ENCODE measurements at places on chromosomes 12 and 14. TPM values are rescaled to one million over a fixed set of nuclear protein-coding genes. Genes with fewer than 3 reads are reported as not detected.
A peak's percentile ranks its signal among the peaks of the same experiment; 100 is the strongest.

Gene MAX
- 53.4 TPM for total RNA-seq

Gene KRT83
- not detected for total RNA-seq

Gene KLRC2
- not detected for total RNA-seq

Gene LRIG3
- total RNA-seq = 75.3 TPM

Gene KLRK1
- not detected for total RNA-seq

Gene PLEKHD1
- total RNA-seq = 2.0 TPM

Gene POTEM
- total RNA-seq = not detected

Gene TNFAIP2
- total RNA-seq = 17.8 TPM

Gene MIP
- not detected for total RNA-seq

Gene TAS2R7
- not detected for total RNA-seq

Gene ACACB
- total RNA-seq = 47.3 TPM

Gene MSI1
- 127 TPM for total RNA-seq

Gene CPM
- total RNA-seq = 28.0 TPM

GRCh38 chr14:94391281-94391975 is 3.0 kb upstream of the SERPINA1 start:
- no peak for DNase-seq
- H3K4me3 ChIP-seq = no peak overlapping the region
- peaks cover 61% of the 10 kb centered on the region for H3K4me1 ChIP-seq
- H3K27me3 ChIP-seq = no peaks in the 10 kb centered on the region

DNA sequence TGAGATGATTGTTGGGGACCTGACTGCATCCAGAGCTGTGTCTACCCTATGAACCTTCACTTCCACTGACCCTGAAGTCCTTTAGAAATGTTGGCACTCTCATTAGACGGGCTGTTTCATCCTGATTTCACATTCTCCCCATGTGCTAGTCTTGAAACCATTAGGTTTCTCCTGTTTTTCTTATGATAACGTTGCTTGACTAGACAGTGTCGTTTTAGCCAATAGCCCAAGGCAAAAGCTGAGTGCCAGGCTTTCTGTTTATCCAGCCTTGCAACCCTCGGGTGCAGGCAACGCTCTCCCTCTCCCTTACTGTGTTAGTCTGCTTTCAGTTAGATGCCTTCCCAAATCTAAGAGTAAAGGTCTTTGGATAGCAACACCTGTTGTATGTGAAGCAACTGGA is 30.1 kb downstream of the DACT1 start:
- no peak for DNase-seq
- no peak overlapping the region for H3K27ac ChIP-seq
- H3K4me3 ChIP-seq = no peak overlapping the region
- H3K4me1 ChIP-seq = peaks cover 13% of the 10 kb centered on the region

GRCh38 chr12:26768611-26769603 is 64.1 kb downstream of the ITPR2 start:
- peak overlapping the region; percentile 94 for H3K27ac ChIP-seq
- H3K4me1 ChIP-seq = peaks cover 30% of the 10 kb centered on the region
- peak overlapping the region; percentile 36 for H3K4me3 ChIP-seq
- no peaks in the 10 kb centered on the region for H3K27me3 ChIP-seq
- DNase-seq = no peak

GRCh38 chr12:45257185-45257930 is 41.5 kb downstream of the ANO6 start:
- H3K27ac ChIP-seq = no peak overlapping the region
- H3K27me3 ChIP-seq = no peaks in the 10 kb centered on the region
- DNase-seq = no peak
- H3K36me3 ChIP-seq = peaks cover 4% of the 10 kb centered on the region
- peaks cover 33% of the 10 kb centered on the region for H3K4me1 ChIP-seq
- no peak overlapping the region for H3K4me3 ChIP-seq

DNA sequence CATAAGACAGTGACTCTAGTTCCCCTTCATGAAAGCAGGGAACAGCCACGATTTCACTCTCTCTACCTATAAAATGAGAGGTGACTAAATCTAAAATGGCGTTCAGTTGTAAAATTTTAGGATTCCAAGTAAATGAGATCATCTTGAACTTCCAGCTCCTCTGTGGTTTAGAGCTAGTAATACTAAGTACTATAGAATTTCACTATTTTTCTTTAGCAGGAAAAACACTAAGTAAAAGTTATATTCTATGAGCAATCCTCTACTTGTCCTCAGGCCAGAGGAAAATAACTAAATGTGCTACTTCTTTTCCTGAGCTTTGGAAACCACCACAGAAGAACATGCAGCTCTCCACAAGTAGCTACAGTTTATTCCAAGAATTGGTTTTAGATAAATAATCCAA is 55.6 kb downstream of the NIN start:
- no peak overlapping the region for H3K27ac ChIP-seq
- H3K4me3 ChIP-seq = no peak overlapping the region
- DNase-seq = no peak
- peaks cover 13% of the 10 kb centered on the region for H3K36me3 ChIP-seq
- no peaks in the 10 kb centered on the region for H3K4me1 ChIP-seq

DNA sequence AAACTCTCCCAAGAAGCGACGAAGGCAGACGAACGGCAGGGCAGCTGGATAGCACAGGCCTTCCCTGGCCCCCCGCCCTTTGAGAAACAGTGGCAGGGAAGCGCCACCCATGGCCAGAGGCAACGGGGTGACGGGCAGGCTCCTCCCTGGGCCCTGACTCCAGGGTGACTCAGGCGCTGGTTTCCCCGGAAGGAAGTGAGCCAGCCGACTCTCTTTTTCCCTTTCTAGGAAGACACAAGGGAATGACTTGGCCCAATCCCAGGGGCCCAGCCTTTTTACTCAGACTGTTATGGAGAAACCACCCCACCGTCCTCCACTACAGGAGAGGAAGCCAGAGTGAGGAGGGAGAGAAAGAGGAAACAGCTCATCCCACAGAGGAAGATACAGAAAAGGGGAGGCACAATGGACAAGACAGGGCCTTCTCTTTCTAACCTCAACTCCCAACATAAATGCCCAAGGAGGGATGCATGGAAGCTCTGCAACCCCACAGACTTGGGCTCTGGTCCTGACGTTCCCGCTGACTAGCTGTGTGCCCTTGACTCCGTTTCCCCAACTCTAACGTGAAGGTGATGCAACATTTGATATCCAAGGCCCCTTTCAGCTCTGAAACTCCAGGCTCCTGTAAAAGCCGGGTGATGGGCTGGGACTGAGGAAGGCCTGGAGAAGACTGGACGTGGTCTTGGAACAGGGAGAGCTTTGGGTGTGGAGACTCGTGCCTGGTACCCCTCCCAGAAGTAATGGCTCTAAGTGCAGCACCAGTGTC is 27.9 kb downstream of the ACTN1 start:
- no peak overlapping the region for H3K4me3 ChIP-seq
- no peaks in the 10 kb centered on the region for H3K27me3 ChIP-seq
- H3K36me3 ChIP-seq = no peaks in the 10 kb centered on the region
- no peak for DNase-seq
- no peak overlapping the region for H3K27ac ChIP-seq

- H3K4me3 ChIP-seq = no peak overlapping the region
- no peaks in the 10 kb centered on the region for H3K36me3 ChIP-seq
- no peaks in the 10 kb centered on the region for H3K4me1 ChIP-seq
- no peak overlapping the region for H3K27ac ChIP-seq
- DNase-seq = no peak
- H3K27me3 ChIP-seq = no peaks in the 10 kb centered on the region
These were observed 26.8 kb downstream of the ANKS1B start for GRCh38 chr12:99957866-99958466.

- H3K36me3 ChIP-seq = no peaks in the 10 kb centered on the region
- no peak overlapping the region for H3K4me3 ChIP-seq
- H3K27me3 ChIP-seq = peaks cover 15% of the 10 kb centered on the region
- no peak overlapping the region for H3K27ac ChIP-seq
- DNase-seq = no peak
- no peaks in the 10 kb centered on the region for H3K4me1 ChIP-seq
These were observed 1.0 kb downstream of the KLHL33 start for GRCh38 chr14:20434701-20435581.

DNA sequence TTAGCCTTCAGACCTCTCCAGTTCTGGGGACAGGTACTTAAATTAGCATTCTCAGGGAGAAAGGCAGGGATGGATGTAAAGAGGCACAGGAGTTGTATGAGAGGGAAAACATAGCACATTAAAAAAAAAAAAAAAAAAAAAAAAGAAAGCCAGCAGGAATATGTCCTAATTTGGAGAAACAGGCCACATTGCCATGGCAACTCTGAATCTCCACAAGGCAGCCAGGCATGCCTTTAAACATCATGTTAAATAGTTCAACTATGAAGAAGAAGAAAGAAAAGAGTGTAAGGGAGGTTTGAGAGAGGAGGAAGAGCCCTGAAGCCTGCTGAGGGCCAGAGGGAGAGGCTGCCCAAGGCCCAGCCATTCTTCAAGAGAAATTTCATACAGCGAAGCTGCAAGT is 145.8 kb downstream of the GRIN2B start:
- no peak for DNase-seq
- no peak overlapping the region for H3K27ac ChIP-seq
- no peak overlapping the region for H3K4me3 ChIP-seq

- no peaks in the 10 kb centered on the region for H3K36me3 ChIP-seq
- peaks cover 13% of the 10 kb centered on the region for H3K4me1 ChIP-seq
- no peak for DNase-seq
- H3K27me3 ChIP-seq = peaks cover 39% of the 10 kb centered on the region
These were observed 2.3 kb downstream of the KSR2 start for GRCh38 chr12:117966511-117966910.

- no peak overlapping the region for H3K4me3 ChIP-seq
- no peak overlapping the region for H3K27ac ChIP-seq
- H3K4me1 ChIP-seq = peaks cover 2% of the 10 kb centered on the region
These were observed 7.8 kb downstream of the AMN start for GRCh38 chr14:102930138-102930752.

GRCh38 chr12:89451841-89452251 is 72.8 kb downstream of the GALNT4 start:
- H3K27me3 ChIP-seq = no peaks in the 10 kb centered on the region
- peaks cover 8% of the 10 kb centered on the region for H3K36me3 ChIP-seq
- peaks cover 30% of the 10 kb centered on the region for H3K4me1 ChIP-seq

- no peak overlapping the region for H3K4me3 ChIP-seq
- H3K36me3 ChIP-seq = no peaks in the 10 kb centered on the region
- H3K27ac ChIP-seq = no peak overlapping the region
- DNase-seq = no peak
- H3K4me1 ChIP-seq = no peaks in the 10 kb centered on the region
These were observed 113.8 kb downstream of the RERGL start for GRCh38 chr12:17976202-17976601.

GRCh38 chr12:46811185-46811584 is 14.6 kb downstream of the SLC38A4 start:
- no peak for DNase-seq
- H3K4me3 ChIP-seq = no peak overlapping the region
- no peak overlapping the region for H3K27ac ChIP-seq
- peaks cover 23% of the 10 kb centered on the region for H3K4me1 ChIP-seq
- no peaks in the 10 kb centered on the region for H3K36me3 ChIP-seq

DNA sequence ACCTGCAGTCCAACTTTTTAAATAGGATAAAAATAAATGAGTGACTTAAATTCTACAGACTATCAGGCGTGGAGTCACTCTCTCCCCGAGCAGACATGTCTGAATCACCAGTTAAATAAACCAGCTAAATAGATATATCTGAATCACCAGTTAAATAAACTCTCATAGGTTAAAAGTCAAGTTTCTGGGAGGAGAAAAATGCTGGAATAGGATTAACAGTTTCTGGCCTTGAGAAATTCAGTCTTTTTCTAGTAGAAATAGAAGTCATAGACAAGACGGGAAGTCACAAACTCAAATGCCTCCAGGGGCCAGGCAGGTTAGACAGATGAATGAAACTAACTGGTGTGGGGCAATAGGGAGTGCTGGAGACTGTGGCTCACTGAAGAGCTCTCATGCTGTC is 258.6 kb upstream of the TMEM132C start:
- H3K4me1 ChIP-seq = peaks cover 3% of the 10 kb centered on the region
- H3K27ac ChIP-seq = no peak overlapping the region
- no peaks in the 10 kb centered on the region for H3K27me3 ChIP-seq
- H3K36me3 ChIP-seq = no peaks in the 10 kb centered on the region
- DNase-seq = no peak
- H3K4me3 ChIP-seq = no peak overlapping the region

- no peaks in the 10 kb centered on the region for H3K27me3 ChIP-seq
- H3K4me3 ChIP-seq = no peak overlapping the region
- DNase-seq = no peak
- H3K4me1 ChIP-seq = peaks cover 25% of the 10 kb centered on the region
- H3K27ac ChIP-seq = peak overlapping the region; percentile 95
These were observed 37.5 kb upstream of the SINHCAF start for GRCh38 chr12:31363416-31363809.

- H3K4me1 ChIP-seq = peaks cover 4% of the 10 kb centered on the region
- H3K4me3 ChIP-seq = peak overlapping the region; percentile 93
- peak overlapping the region; percentile 91 for H3K27ac ChIP-seq
- H3K27me3 ChIP-seq = no peaks in the 10 kb centered on the region
- no peak for DNase-seq
These were observed 956 bp downstream of the GNPTAB start for GRCh38 chr12:101829639-101830366.

- peaks cover 27% of the 10 kb centered on the region for H3K4me1 ChIP-seq
- DNase-seq = no peak
- no peak overlapping the region for H3K4me3 ChIP-seq
- H3K27me3 ChIP-seq = peaks cover 3% of the 10 kb centered on the region
- H3K27ac ChIP-seq = no peak overlapping the region
These were observed 3.0 kb downstream of the CDK4 start for GRCh38 chr12:57749061-57749460.

GRCh38 chr12:57626111-57626920 is 6.7 kb downstream of the B4GALNT1 start:
- H3K36me3 ChIP-seq = no peaks in the 10 kb centered on the region
- peak; percentile 8 for DNase-seq
- H3K27ac ChIP-seq = no peak overlapping the region
- H3K27me3 ChIP-seq = peaks cover 95% of the 10 kb centered on the region
- H3K4me3 ChIP-seq = no peak overlapping the region
- peaks cover 5% of the 10 kb centered on the region for H3K4me1 ChIP-seq

GRCh38 chr12:39145175-39145999 is 240.0 kb upstream of the CPNE8 start:
- H3K27me3 ChIP-seq = peaks cover 11% of the 10 kb centered on the region
- H3K36me3 ChIP-seq = peaks cover 3% of the 10 kb centered on the region
- peak overlapping the region; percentile 60 for H3K4me3 ChIP-seq
- DNase-seq = peak; percentile 41
- peaks cover 3% of the 10 kb centered on the region for H3K4me1 ChIP-seq

- no peak for DNase-seq
- peaks cover 1% of the 10 kb centered on the region for H3K36me3 ChIP-seq
These were observed 91.4 kb downstream of the PLCZ1 start for GRCh38 chr12:18646286-18646890.

DNA sequence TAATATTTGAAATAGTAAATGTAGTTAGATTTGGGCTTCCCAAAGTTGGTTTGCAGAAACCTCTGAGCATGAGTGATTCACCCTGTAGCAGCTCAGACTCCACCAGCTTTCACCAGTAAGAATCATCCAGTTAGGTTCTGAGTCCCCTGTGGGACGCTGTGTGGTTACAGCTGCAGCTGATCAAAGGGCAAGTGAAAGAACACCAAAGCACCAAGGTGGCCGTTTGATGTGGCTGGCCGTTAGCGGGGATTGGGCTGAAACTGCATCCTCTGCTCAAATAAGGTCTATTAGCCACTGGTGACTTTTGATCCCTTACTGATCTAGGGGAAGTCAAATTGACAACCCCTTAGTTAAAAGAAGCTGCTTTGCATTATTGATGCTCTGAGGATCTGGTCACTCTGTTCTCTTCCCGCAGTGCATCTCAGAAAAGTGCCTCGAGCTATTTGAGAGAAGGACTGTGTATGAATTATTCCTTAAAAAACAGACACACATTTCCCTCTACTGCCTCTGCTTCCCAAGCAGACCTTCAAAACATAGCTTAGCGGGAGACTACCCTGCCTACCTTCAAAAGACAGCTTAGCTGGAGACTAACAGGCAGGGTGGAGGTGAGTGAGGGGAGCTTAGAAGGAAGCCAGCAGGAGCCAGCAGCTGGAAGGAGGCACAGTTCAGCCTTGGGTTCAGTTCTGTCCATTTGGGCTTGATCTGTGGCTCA is 3.7 kb downstream of the ABHD12B start:
- no peak overlapping the region for H3K27ac ChIP-seq
- H3K4me3 ChIP-seq = no peak overlapping the region
- no peaks in the 10 kb centered on the region for H3K36me3 ChIP-seq
- H3K4me1 ChIP-seq = peaks cover 9% of the 10 kb centered on the region
- peaks cover 76% of the 10 kb centered on the region for H3K27me3 ChIP-seq
